Progenitor cell of endocrine pancreas (in vitro differentiated cells): ENCODE measurements at places on chromosomes 12 and 14. TPM values are rescaled to one million over a fixed set of nuclear protein-coding genes. Genes with fewer than 3 reads are reported as not detected.

GRCh38 chr12:101697930-101698799 lies 725 bp downstream of the CHPT1 start:
- H3K4me1 ChIP-seq, result peaks cover 14% of the 10 kb centered on the region
- H3K36me3 ChIP-seq, result no peaks in the 10 kb centered on the region
- H3K27ac ChIP-seq, result peak overlapping the region; percentile 81
- peaks cover 12% of the 10 kb centered on the region for H3K27me3 ChIP-seq

BAG5 gene
- 23.5 and 24.7 TPM in 2 replicates for total RNA-seq

GRCh38 chr14:94175011-94175745 lies 1.1 kb downstream of the PPP4R4 start:
- no peaks in the 10 kb centered on the region for H3K36me3 ChIP-seq
- DNase-seq, result peak; percentile 19
- H3K27me3 ChIP-seq, result peaks cover 24% of the 10 kb centered on the region
- peaks cover 26% of the 10 kb centered on the region for H3K4me1 ChIP-seq

TSPAN8 gene
- total RNA-seq, result 0.33 and 1.0 TPM in 2 replicates

MEG3 gene
- total RNA-seq, result 31.0 and 32.3 TPM in 2 replicates

IFNG-AS1 gene
- total RNA-seq, result not detected in 2 replicates

GRCh38 chr14:63443361-63443760 lies 99.8 kb downstream of the PPP2R5E start:
- no peaks in the 10 kb centered on the region for H3K4me1 ChIP-seq
- H3K27ac ChIP-seq, result no peak overlapping the region
- peaks cover 15% of the 10 kb centered on the region for H3K36me3 ChIP-seq
- DNase-seq, result no peak

GLT1D1 gene
- total RNA-seq, result 5.7 and 6.5 TPM in 2 replicates

GRCh38 chr14:51400139-51400538 lies 160.1 kb downstream of the TMX1 start:
- H3K4me3 ChIP-seq, result no peak overlapping the region
- no peaks in the 10 kb centered on the region for H3K36me3 ChIP-seq
- H3K27me3 ChIP-seq, result no peaks in the 10 kb centered on the region
- H3K4me1 ChIP-seq, result peaks cover 26% of the 10 kb centered on the region

DNA sequence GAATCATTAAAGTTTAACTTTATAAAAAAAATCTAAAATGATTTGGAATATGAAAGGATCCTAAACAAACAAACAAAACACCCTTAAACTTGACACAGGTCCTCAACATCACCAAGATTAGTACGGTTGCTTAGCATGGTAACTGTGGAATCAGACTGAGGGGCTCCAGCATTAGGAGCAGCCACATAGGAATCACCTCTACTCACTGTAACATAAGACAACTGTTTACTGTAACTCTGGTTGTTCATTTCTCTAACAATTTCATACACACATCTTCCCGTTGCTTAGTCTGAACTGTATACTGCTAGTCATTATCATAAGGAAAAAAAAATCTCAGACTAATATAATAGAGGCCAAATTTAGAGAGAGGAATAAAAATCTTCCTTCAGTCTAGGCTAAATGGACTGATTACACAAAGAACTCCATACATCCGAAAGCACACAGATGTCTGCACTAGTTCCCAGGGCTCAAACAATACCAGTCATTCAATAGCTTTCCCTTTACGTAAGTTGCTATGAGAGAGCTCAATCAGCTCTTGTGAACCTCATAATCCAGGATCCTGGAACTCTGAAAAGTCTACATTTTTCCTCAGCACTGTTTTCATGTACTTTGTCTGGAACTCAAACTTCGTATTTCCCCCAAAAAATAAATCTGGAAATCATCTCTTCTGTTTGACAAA lies 26.0 kb downstream of the LRP6 start:
- H3K4me1 ChIP-seq, result peaks cover 40% of the 10 kb centered on the region
- H3K4me3 ChIP-seq, result peak overlapping the region; percentile 9
- H3K27ac ChIP-seq, result peak overlapping the region; percentile 97
- H3K27me3 ChIP-seq, result no peaks in the 10 kb centered on the region

DNA sequence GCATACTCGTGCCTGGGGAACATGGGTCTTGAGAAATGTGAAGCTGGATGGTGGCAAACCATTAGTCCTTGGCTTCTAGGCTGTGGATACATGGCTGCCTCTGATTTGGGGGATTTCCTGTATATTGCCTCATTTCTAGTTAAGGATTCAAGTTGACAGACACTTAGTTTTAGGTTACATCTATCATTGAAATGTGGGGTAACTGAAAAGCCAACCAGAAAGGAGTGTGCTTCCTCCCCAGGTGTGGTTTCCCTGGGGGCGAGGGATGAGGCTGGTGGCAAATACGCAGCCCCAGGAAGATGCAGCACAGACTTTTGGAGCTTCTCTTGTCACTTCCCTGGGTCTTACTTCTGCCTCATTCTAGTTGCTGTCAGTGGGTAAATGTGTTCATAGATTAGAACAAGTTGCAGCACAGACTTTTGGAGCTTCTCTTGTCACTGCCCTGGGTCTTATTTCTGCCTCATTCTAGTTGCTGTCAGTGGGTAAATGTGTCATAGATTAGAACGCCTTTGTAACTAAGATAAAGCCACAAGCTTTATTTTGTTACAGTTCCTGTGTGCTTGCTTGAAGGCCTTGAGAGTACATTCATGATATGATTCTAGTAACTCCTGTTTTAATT lies 85.1 kb downstream of the BORCS5 start:
- peaks cover 5% of the 10 kb centered on the region for H3K36me3 ChIP-seq
- no peak for DNase-seq
- no peaks in the 10 kb centered on the region for H3K27me3 ChIP-seq
- H3K4me1 ChIP-seq, result peaks cover 4% of the 10 kb centered on the region

DNA sequence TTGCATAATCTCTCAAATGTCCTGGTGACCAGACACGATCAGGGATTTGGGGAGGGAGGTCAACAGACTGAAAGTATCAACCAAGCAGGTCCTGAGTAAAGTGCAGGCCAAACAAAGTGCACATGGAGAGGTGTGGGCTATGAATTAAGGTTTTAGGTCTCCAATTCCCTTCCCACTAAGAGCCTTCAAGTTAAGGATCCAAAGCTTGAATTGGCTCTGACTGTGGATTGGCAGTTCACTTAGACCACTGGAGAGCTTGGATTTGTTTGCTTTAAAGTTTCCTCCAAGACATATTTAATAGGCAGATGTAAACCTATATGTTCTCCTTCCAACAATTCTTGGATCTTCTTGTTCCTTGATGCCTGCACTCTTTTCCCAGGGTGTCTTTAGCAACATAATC lies 129.6 kb upstream of the IGF1 start:
- no peak for DNase-seq
- no peak overlapping the region for H3K27ac ChIP-seq
- H3K36me3 ChIP-seq, result no peaks in the 10 kb centered on the region
- H3K4me1 ChIP-seq, result no peaks in the 10 kb centered on the region
- H3K4me3 ChIP-seq, result no peak overlapping the region

- peaks cover 5% of the 10 kb centered on the region for H3K36me3 ChIP-seq
- peaks cover 26% of the 10 kb centered on the region for H3K4me1 ChIP-seq
- no peak for DNase-seq
- no peak overlapping the region for H3K27ac ChIP-seq
Measured at GRCh38 chr12:23884909-23885308, 64.6 kb downstream of the SOX5 start.

DNA sequence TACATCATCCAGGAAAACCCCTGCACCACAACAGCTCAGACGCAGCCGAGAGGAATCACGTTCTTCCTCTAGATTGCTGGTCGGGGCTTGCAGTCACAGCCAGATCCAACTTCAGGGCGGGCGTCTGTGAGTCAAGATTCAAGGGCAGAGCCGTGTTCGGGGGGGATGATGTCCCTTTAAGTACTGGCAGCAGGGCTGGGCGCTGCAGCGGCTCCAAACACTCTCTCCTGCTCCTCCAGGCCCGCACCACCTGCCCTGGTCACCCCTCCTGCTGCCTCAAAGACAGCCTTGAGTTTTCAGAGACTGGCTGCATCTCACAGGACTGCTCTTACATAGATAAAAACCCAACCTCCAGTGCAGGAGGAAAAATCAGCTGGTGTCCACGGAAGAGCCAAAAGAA lies 68.3 kb downstream of the KDM2B start:
- H3K4me3 ChIP-seq, result no peak overlapping the region
- DNase-seq, result no peak
- no peak overlapping the region for H3K27ac ChIP-seq
- H3K4me1 ChIP-seq, result peaks cover 6% of the 10 kb centered on the region
- H3K36me3 ChIP-seq, result peaks cover 23% of the 10 kb centered on the region
- no peaks in the 10 kb centered on the region for H3K27me3 ChIP-seq

DNA sequence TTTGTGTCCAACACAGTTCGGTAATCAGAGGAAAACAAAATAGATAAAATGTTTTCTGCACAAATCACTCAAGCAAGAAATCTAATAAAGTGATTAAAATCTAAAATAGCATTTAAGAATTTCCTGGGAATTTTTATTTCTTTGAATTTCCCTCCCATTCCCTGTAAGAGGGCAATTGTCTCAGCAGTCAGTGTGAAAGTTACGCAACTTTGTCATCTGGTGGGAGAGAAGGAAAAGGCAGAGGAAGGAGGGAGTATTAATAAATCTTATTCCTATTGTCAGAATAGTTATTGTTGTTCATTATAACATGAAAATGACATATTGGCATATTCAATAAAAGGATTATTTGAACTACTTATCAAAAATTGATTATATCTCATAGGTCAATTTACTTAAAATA lies 464.9 kb downstream of the PRKD1 start:
- H3K27me3 ChIP-seq, result no peaks in the 10 kb centered on the region
- H3K27ac ChIP-seq, result no peak overlapping the region
- no peak overlapping the region for H3K4me3 ChIP-seq
- no peak for DNase-seq
- peaks cover 30% of the 10 kb centered on the region for H3K4me1 ChIP-seq
- H3K36me3 ChIP-seq, result no peaks in the 10 kb centered on the region

DNA sequence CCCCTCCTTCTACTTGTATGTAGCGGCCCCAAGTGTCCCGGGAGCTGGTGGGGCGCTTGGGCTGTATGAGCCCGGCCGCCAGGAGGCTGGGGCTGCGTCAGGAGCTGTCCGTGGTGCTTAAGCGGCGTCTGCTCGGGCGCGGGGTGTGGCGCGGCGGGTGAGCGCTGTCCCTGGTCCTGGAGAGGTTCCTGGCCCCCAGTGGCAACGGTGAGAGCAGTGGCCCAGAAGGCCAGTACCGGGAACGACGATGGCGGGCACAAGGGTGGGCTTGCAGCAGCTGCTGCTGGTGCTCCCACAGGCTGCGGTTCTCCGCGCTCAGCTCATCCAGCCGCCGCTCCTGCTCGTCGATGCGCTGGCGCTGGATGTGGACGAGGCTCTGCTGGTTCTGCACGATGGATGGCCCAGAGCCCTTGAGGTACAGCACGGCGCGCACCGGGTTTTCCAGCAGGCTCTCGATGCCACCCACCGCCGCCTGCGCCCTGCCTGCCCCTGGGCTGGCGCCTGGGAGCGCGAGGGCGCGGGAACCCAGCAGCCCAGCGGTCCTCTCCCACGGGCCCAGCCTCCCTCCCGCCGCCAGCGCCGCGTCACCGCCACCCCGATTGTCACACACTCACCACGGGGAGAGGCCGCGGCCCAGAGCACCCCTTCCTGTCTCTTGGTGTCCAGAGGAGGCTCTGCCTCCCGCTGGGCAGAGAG lies 41.9 kb upstream of the FKBP4 start:
- DNase-seq, result peak; percentile 98
- H3K27ac ChIP-seq, result no peak overlapping the region
- no peak overlapping the region for H3K4me3 ChIP-seq
- H3K27me3 ChIP-seq, result peaks cover 75% of the 10 kb centered on the region
- no peaks in the 10 kb centered on the region for H3K36me3 ChIP-seq
- no peaks in the 10 kb centered on the region for H3K4me1 ChIP-seq

RHOJ gene
- total RNA-seq, result 1.8 and 1.9 TPM in 2 replicates

- H3K27me3 ChIP-seq, result peaks cover 10% of the 10 kb centered on the region
- no peak overlapping the region for H3K27ac ChIP-seq
- DNase-seq, result no peak
- no peak overlapping the region for H3K4me3 ChIP-seq
Measured at GRCh38 chr14:81567302-81567701, 33.6 kb upstream of the SEL1L start.

IL31 gene
- not detected in 2 replicates for total RNA-seq

GRCh38 chr14:102848830-102849525 lies 71.7 kb downstream of the TRAF3 start:
- H3K36me3 ChIP-seq, result peaks cover 3% of the 10 kb centered on the region
- H3K4me1 ChIP-seq, result peaks cover 5% of the 10 kb centered on the region
- no peaks in the 10 kb centered on the region for H3K27me3 ChIP-seq
- peak overlapping the region; percentile 92 for H3K27ac ChIP-seq
- DNase-seq, result no peak

KRT6A gene
- not detected in 2 replicates for total RNA-seq

DNA sequence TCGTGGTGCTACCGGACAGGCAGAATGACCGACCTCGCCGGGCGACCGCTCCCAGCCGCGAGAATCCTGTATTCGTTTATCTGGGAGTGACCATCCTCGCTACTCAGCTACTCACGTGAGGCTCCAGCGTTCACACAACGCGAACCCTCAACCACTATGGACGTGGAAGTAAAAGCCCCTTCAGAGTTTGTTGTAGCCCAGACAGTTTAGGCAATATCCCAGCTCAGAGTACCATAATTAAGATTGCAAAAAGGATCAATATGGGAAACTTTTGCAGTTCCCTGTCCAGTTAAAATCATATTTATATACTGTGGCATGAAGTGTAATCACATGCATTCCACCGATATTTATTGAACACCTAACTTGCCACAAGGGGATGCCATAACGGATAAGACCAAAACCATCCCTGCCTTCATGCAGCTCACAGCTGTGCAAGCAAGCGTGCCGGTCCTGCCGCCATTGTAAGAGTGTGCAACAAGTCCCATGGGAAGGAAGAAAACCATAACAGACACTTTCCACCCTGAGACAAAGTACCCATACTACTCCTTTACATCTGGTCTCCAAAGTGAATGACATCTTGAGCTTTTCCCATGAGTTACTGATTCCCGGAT lies 938 bp upstream of the MAX start:
- peak overlapping the region; percentile 84 for H3K27ac ChIP-seq
- H3K36me3 ChIP-seq, result peaks cover 2% of the 10 kb centered on the region
- peaks cover 8% of the 10 kb centered on the region for H3K27me3 ChIP-seq
- peaks cover 9% of the 10 kb centered on the region for H3K4me1 ChIP-seq
- H3K4me3 ChIP-seq, result peak overlapping the region; percentile 88

DNA sequence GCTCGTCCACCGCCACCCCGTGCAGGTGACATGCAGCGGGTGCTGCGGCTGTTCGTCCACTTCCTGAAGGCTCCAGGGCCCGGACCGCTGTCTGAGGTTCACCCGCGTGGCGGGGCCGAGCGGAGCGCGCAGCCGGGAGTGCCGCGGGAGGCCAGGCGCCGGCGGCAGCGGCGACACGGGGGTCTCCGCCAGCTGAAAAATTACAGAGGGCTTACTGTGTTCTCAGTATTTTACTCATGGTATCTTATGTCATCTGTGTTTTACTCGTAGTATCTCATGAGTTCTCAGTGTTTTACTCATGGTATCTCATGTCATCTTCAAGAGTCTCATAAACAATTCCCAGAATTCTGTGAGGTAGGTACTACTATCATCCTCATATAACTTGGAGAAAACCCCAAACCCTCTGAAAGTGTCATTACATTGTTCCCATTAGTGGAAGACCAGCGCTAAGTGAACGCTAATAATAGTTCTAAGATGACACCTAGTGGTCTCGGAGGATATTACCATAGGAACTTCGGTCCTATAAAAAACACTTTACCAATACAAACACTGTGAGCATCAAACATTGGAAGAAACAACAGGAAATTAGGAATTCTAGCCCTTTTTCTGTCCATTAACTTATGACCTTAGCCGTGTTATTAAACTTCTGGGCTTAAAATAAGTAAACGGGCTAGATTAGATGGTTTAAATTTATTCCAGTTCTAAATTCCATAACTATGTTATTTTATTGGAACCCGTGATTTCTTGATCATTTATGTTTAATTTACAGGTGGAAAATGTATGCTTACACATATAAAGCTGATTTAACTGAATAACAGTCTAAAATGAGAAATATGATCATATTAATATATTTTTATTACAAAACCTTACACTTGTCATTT lies 32.4 kb downstream of the AK7 start:
- H3K36me3 ChIP-seq, result no peaks in the 10 kb centered on the region
- H3K4me1 ChIP-seq, result peaks cover 3% of the 10 kb centered on the region
- no peak for DNase-seq
- no peaks in the 10 kb centered on the region for H3K27me3 ChIP-seq
